Right ventricle myocardium superior (tissue), 1 donor: ENCODE measurements at places on chromosomes 2 and 18. TPM values are rescaled to one million over a fixed set of nuclear protein-coding genes. Genes with fewer than 3 reads are reported as not detected.

DNA sequence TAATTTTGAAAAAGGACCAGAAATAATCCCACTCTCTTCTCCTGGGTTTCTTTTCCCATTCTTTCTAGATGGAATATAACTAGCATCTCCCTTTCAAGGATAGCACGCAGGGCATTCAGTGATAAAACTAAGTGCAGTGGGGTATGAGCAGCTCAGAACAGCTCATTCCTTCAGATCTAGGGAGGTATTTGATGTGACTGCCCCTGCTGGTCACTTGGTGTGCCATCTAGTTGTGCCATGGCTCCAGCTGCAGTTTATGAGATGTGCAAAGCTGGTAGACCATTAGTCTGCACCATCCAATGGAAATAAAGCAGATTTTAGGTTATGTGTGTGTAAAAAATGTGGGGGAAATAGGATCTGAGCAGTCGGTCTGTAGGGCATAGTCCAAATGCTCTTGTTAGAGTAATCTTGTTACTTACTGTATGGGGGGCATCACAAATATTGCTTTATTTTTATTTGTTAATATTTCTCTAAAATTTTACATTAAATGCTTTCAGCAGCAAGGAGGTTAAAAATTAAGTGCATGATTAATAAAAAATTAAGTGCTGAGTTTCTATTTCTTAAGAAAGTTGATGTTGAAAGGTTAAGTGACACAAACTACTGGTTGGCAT is 38.9 kb downstream of the CTAGE1 start:
- peak; percentile 46 for DNase-seq

- DNase-seq = no peak
Measured at GRCh38 chr2:196234672-196235071, 63.3 kb upstream of the STK17B start.

- DNase-seq = no peak
Measured at GRCh38 chr2:118529908-118530599, 317.4 kb downstream of the EN1 start.

GRCh38 chr2:40033781-40034180 is 254.7 kb upstream of the THUMPD2 start:
- DNase-seq = no peak

DNA sequence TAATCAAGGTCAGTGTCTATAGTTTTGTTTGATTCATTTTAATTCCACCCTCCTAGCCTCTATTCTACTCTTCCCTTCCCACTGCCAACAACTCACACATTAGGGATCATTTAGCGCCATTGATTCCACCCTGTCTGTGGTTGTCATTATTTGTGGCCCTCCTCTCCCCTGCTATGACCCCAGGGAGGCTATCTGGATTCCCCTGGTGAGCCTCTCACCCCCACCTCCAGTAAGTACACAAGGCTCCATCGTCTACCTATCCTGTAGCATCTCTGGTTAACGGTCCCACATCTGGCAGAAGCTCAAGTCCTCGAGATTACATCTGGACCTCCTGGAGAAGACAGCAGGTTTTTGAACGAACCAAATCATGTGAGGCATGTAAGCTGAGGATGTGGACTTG is 27.4 kb downstream of the UPP2 start:
- no peak for DNase-seq

DNA sequence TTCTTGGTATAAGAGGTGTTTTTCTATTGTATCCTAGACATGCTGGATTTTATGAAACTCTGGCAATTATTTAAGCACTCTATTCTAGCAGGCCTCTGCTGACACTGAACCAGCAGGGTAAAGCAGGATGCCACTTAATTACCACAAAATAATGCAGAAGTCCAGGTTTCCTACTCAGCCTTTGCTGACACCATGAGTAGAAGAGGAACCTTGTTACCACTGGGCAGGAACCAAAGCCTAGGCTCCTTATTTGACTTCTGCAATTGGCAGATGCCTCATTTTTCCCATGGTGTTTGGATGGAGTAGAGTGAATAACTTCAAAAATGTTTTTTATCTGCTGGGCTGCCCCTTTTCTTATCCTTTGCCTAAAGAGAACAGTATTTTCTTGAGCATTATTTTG is 60.8 kb downstream of the THNSL2 start:
- no peak for DNase-seq

SLC30A3 gene
- 10.4 TPM for total RNA-seq

CKAP2L gene
- 0.30 TPM for total RNA-seq

SLC38A11 gene
- 0.48 TPM for total RNA-seq

GRCh38 chr2:177964892-177965291 is 107.7 kb downstream of the PDE11A start:
- DNase-seq = no peak

- DNase-seq = no peak
Measured at GRCh38 chr2:201909961-201910361, 103.6 kb downstream of the CDK15 start.

GRCh38 chr2:34475156-34475555 is 876.1 kb upstream of the FAM98A start:
- no peak for DNase-seq

DNA sequence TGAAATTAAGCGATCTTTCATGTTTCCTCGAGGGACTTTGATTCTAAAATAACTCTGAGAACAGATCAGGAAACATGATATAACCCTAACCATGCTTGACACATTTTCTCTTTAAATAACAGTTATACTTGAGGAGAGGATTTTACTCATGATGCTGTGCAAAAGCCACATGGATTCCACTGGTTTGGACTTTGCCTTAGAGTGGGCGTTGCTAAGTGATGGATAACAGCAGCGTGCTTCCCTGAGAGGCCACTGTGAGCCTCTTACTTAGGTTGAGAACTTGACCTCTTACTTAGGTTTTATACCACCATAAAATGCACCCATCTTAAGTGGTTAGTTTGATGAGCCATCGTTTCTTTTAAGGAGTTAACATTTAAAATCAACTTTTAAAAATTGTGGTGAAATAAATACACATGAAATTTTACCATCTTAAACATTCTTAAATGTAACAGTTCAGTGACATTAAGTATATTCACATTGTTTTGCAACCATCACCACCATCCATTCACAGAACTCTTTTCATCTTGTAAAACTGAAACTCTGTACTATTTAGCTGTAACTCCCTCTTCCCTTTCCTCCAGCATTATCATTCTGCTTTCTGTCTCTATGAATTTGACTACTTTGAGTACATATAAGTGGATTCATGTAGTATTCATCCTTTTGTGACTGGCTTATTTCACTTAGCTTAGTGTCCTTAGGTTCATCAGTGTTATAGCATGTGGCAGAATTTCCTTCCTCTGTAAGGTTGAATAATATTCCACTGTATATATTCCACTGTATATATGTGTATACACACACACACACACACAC is 22.6 kb downstream of the ANXA4 start:
- no peak for DNase-seq

DNA sequence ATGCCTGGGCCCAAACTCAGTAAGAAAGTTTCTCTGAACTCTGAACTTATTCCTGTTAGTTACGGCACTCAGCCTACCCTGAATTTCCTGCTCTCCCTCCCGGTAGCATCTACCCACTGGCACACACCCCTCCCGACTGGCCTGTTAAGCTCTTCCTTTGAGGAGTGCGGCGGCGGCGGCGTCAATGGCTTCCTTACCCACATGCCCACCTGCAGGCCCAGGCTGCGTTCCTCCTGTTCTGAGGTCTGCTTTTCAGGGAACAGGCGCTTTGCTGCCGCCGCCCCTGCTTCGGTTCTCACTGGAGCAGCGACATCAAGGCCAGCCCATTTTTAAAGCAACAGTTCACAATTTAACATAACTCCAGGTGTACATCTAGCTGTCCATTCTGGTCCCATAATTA is 432.4 kb downstream of the DCDC2C start:
- DNase-seq = no peak

DNA sequence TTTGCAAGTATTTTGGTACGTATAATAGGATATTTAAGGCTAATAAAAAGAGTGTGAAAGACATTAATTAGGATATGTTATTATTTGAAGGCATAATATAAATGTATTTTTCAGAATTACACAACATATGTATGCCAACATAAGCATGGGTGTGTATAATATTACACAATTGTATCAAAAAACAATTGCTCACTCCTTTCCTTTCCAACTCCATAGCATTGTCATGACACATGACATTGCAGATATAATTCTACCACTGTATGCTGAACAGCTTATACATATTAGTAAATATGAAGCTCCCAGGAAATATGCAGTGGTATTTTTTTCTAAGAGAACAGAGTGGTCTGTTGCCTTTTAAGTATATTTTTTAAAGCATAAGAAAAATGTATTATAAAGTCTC is 593.1 kb downstream of the TMX3 start:
- DNase-seq = no peak

GRCh38 chr18:499776-500631 is 497 bp downstream of the COLEC12 start:
- DNase-seq = no peak

- DNase-seq = no peak
Measured at GRCh38 chr2:176158186-176158591, 1.1 kb downstream of the HOXD3 start.

B3GNT7 gene
- total RNA-seq = 7.7 TPM

GAREM2 gene
- 1.3 TPM for total RNA-seq

DNA sequence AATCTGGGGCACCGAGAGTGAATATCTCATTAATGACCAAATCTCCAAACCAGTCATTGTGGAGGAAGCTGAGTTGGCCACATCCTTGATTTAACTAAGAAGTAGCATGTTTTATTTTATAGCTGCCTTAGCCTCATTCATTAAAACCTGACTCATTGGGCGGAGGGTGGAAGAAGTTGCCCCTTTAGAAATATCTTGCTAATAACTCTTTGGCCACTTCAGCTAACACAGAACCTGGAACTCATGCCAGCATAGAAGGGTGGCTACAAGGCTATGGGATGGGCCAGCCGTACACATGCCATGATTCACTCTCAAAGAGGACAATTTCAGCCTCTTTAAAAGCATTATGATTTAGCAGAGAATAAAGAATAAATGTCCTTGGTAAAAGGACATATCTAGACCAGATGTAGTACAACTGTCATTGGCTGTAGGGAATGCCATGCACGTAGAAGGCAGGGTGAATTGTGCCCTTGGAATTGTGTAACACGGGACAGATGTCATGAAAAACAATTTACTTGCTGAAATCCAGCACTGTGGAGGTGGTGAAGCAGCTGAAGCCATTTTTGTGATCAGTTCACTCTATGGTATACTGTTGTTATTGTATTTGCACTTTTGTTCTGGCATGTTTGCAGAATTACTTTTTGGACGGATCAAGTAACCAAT is 330.0 kb downstream of the PLCL1 start:
- DNase-seq = no peak

DNA sequence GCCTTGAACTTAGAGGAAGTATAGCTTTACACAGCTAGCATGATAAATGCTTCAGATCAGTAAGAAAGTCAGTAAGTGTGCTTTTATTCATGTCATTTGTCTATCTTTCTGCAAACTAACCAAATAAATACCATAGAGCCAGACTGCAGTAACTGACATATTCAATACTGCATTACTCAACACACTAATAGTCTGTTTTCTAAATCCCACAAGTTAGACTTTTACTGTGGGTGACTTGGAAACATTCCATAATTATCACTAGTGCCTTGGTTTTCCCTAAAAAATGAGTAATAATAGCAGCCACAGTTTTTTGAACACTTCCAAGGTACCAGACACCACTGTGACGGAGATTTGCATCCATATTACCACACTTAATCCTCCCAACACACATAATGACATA is 33.0 kb downstream of the ACVR1 start:
- no peak for DNase-seq
